Astrocyte of the hippocampus (primary cell): ENCODE measurements at places on chromosomes 13 and 19.

GRCh38 chr19:48959341-48960239, 4.9 kb downstream of the BAX start:
- DNase-seq = no peak

- peak; percentile 19 for DNase-seq
These were observed 290.8 kb downstream of the FOXO1 start for GRCh38 chr13:40375489-40376171.

DNA sequence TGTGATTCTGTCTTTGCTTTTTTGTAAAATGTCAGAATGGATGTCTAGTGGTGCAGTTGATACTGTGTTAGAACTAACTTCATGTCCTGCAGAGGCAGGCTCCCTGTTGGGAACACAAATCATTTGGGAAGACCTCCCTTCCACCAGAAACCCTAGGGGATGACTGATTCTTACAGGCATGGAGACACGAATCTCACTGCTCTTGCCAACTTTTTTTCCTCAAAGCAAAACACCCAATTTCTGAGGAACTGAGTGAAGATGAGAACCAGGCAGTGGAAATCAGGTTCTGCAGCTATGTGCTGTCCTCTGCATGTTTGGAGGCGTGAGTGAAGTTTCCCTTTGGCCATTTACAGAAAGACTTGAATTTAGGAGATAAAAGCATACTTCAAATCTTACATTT, 87.5 kb upstream of the CSNK1A1L start:
- no peak for DNase-seq

DNA sequence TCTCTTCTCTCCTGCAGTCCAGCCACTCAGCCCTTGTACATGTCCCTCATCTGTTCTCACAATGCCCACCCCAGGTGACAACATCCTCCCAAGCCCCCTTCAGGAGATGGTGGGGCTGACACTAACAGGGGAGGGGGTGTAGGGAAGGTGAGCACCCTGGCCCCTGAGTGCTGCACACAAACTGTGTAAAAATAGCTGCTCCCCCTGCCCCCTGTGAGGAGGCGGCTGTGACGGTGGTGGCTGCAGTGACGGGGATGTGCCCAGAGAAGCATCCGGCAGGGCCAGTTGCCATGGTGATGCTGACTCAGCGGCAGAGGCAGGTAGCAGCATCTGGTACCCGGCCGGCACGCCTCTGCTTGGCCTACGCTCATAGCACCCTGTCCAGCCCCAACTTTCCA, 13.0 kb upstream of the JUND start:
- peak; percentile 54 for DNase-seq

DNA sequence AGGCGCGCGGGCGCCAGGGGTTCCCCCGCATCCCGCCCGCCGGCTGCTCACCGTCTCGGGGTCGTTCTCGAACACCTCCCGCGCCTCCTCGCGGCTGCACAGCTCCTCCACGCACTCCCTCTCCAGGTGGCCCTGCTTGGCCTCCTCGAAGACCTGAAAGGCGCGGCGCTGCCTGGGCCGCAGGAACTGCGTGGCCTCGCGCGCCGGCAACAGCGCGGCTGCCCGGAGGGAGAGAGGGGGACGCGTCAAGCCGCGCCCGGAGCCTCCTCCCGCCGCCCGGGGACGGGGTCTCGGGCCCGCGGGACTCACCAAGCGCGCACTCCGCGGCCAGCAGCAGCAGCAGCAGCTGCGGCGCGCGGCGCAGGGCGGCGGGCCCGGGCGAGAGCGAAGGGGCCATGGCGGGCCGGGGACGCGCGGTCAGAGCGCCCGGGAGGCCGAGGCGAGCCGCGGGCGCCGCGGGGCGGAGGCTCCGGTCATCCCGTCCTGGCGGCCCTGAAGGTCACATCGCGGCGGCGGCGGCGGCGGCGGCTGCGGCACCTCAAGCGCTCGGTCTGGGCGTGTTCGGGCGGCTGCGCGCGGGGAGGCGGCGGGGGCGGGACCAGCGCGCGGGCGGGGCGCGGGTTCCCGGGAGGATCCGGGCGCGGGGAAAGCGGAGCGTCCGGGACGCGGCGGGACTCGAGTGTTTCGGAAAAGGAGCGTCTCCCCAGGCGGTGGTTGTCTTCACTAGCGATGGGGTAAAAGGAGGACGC, at the start of gene GAS6:
GAS6 (minus strand) TSS at position 553 of the 749 bp plus-strand sequence; CDS start at position 397, 156 bp downstream.
- DNase-seq = peak; percentile 82
